Cerebellar nuclear complex (tissue), 1 donor: ENCODE measurements at places on chromosomes 13 and 19.

- DNase-seq = no peak
Observed at GRCh38 chr19:48751845-48752495, 471 bp downstream of the FUT1 start.

DNA sequence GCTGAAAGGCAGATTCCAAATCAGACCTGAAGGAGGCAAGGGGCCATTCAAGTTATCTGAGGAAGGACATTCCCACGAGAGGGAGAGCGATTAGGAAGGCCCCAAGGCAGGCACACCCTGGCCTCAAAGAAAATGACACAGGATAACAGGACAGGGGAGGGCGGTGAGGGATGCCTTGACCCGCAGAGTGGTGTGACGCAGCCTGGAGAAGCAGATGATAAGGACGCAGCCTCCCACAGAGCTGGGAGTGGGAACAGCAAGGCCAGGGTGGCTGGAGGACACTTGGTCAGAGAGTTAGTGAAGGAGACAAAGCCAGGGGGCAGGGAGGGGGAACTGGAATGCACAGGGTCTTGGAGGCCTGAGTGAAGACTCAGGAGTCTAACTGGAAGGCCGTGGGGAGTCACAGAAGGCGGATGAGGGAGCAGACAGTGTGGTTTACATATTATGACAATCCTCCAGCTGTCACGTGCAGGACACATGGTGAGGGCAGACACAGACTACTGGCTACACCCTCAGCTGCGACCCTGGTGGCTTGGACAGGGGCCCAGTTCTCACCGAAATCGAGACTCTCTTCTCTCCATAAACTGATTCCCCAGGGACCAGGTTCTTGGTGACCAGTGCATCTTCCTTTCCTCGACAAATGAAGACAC is 5.8 kb upstream of the DYRK1B start:
- no peak for DNase-seq

GRCh38 chr19:13033244-13033643 is 38.0 kb downstream of the NFIX start:
- DNase-seq = no peak

DNA sequence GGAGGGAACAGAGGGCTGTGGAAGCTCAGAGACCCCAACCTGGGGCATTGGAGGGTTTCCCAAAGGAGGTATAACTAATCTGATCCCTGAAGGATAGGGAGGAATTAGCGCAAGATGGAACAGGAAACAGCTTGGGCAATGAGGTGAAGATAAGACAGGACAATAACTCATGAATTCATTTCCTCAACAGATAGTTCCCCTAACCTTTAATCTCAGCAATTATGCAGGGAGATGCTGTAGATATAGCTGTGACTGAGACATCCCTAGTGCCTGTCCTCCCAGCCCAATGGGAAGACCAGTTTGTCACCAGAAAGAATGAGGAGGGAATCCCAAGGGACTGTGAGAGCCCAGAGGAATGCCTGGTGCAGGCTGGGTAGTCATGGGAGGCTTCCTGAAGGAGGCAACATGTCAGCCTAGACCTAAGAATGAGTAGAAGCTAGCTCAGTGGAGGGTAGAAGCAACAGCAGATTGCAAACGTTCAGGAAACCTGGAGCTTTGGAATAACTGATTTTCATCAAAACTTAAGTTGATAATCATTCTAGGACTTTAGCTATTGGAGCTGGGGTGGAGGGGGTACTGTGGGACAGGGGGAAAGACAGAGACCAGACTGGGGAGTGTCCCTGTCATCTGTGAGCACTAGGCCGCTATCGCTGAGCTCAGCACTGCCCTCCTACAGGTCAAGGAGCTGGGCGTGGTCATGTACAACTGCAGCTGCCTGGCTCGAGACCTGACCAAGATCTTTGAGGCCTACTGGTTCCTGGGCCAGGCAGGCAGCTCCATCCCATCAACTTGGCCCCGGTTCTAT is 18.8 kb downstream of the HIPK4 start:
- no peak for DNase-seq

GRCh38 chr13:108313382-108313781 is 43.9 kb downstream of the TNFSF13B start:
- no peak for DNase-seq

- no peak for DNase-seq
Observed at GRCh38 chr13:49216334-49216733, 3.8 kb upstream of the MLNR start.

- no peak for DNase-seq
Observed at GRCh38 chr13:95039415-95039814, 261.8 kb downstream of the ABCC4 start.

- DNase-seq = no peak
Observed at GRCh38 chr19:10521461-10522171, 4.4 kb upstream of the S1PR5 start.

DNA sequence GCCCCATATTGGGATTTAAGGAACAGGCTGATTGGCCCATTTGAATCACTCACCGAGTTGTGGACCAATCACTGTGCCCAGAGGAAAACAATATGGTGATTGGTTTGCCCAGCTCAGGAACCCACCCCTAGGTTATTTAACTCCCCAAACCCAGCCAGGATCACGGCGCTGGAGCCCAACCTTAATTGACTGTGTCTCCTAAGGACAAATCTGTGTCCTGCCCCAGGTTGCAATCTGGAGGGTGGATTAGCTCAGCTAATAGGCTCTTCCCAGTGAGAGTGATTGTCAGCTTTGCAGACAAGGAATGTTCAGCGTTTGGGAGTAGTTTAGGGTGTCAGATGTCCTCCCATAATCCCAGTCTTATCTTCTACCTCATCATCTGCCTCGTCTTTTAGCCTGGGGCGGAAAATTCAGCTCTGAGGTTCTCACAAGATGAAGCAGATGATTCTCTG is 3.5 kb upstream of the ZNF358 start:
- no peak for DNase-seq

GRCh38 chr19:48553676-48554384 is 1.9 kb downstream of the SULT2B1 start:
- DNase-seq = no peak

DNA sequence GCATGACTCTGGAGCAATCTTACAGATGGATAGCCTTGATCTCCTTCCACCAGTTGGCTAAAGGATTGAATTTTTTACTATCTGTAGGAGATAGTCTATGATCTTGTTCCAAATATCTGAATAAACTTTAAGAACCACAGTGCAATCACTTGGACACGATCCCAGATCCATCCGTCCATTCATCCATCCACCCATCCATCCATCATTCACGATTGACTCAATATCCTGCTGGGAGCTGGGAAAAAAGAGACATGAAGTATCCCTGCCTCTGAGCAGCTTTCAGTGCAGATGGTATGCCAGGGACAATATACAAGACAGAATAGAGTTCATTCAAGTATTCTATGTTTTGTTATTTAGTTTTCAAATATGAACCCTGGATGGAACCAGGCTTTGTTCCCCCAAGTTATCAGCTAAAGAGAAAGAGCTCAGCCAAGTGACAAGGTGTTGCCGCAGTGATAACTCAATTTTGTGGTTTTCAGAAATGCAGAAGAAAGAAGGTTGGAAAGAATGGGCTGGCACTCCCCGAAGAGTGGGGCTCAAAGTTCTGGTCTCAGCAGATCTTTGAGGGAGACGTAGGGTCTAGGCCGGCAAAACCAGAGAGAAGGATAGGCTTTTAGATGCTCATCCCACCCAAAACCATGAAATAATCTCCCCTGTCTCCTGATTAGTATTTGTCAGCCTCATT is 66.3 kb downstream of the IRS2 start:
- no peak for DNase-seq

DNA sequence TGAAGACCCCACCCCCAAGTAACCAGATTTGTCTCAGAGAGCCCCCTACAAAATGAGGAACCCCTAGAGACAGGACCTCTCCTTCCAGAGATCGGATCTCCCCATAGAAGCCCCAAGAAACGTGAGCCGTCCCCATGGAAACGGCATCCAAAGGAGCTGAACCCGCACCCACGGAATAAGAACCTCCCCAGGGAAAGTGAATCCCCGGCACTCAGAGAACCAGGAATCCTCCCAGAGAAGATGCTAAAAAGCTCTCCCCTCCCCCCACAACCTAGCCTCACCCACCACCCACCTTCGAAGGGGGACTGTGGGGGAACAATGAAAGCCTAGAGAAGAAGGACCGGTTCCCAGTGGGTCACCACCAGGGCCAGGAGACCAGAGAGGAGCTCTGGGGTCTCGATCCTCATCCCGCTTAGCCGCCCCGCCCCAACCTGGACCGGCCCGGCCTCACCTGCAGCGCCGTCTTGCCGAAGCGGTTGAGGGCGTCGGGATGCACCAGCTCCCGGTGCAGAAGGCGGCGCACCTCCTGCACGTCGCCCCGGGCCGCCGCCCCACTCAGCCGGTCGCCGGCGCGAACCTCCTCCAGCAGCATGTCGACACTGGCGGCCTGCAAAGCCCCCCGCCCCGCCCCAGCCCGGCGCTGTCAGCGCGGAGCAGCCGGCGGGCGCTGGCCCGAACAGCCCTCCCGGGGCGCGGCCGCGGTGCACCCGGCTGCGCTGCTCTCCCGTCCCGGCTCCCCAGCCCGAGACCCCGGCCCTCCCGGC is 535 bp downstream of the CDKN2D start:
- no peak for DNase-seq

- no peak for DNase-seq
Observed at GRCh38 chr19:20078581-20079031, 806 bp downstream of the ZNF90 start.

DNA sequence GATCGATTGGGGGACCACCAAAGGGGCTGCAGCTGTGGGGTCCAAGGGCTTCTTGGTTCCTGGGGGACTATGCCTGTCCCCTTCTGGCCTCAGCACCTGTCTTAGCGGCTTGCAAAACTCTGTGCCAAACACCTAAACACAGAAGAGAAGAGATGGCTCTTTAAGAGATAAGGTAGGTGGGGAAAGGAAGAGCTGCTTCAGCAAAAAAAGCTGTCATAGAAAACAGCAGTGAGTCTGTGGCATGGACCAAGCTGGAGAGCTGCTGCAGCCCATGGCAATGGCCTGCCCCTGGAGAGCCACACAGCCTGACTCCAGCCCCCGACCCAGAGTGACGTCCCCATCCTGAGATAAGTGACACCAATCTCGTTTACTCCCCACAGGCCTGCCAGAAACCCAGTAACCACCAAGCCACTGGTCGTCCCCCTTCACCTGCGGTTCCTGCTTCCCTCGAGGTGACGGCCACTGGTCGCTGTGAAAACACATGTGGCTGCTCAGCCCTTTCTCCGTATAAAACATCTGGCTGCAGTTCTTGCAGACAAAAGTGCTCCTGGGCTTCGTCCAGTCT is 25.0 kb upstream of the NAPA start:
- no peak for DNase-seq

- no peak for DNase-seq
Observed at GRCh38 chr13:53045189-53045588, 16.6 kb downstream of the OLFM4 start.

GRCh38 chr19:48290771-48291488 is 21.0 kb downstream of the ZNF114 start:
- DNase-seq = no peak

- no peak for DNase-seq
Observed at GRCh38 chr13:35566340-35566739, 89.9 kb upstream of the MAB21L1 start.

GRCh38 chr13:30045916-30046704 is 195.7 kb upstream of the UBL3 start:
- no peak for DNase-seq

- no peak for DNase-seq
Observed at GRCh38 chr19:11437955-11438354, 2.5 kb downstream of the PRKCSH start.

DNA sequence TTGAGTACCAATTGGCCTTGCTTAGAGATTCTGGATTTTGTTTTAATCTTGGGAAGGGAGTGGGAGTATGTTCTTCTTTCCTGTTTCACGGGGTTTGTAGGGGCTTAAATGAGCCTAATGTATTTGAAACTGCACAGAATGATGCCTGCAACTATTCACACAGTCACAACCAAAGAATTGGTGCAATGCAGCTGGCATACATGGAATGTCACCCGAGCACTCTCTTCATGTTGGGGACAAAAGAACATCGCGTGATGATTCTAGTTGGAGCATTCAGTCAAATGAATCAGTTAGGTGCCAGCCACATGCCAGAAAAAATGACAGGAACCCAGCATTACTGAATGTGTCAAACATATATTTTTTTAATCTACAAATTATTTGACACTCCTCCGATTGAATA is 22.1 kb downstream of the STARD13 start:
- DNase-seq = no peak

- no peak for DNase-seq
Observed at GRCh38 chr19:19817357-19817756, 4.2 kb downstream of the ZNF506 start.

DNA sequence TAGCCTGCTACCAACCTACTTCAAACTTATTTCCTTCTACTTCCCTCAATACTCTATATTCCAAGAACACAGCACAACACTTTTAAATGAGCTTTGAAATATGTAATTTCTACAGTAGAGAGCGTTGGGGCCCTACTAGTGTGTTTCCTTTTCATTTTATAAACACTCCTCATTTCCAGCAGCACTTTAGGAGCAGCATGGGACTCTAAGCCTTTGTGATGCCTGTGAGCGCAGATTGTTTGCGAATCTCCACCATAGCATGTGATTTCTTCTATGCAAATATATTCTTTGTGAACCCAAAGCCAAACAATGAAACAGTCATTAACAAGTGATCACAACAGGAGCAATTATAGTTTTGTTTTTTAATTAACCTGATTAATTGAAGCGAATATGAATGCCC is 3.6 kb downstream of the SOHLH2 start:
- no peak for DNase-seq

- DNase-seq = no peak
Observed at GRCh38 chr13:98420554-98421175, 156.2 kb downstream of the STK24 start.

DNA sequence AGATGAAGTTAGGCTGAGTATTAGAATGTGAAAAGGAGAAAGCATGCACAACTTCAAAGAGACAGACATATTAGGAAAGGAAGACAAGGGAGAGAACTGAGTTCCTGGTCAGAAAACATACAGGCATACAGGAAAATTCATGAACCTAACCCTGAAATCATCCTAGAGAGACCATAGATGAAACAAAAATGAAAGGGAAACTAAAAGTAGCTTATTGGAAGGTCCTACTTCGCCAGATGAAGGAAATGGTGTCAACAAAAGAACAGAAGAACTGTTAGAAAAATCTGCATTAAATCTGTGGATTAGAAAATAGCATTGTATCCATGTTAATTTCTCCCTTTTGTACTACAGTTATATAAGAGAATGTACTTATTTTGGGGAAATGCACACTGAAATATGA is 169.0 kb upstream of the UFM1 start:
- no peak for DNase-seq

GRCh38 chr19:51258165-51259160 is 7.6 kb downstream of the SIGLECL1 start:
- no peak for DNase-seq

GRCh38 chr13:82358284-82358683 is 1524.0 kb downstream of the SLITRK1 start:
- no peak for DNase-seq

DNA sequence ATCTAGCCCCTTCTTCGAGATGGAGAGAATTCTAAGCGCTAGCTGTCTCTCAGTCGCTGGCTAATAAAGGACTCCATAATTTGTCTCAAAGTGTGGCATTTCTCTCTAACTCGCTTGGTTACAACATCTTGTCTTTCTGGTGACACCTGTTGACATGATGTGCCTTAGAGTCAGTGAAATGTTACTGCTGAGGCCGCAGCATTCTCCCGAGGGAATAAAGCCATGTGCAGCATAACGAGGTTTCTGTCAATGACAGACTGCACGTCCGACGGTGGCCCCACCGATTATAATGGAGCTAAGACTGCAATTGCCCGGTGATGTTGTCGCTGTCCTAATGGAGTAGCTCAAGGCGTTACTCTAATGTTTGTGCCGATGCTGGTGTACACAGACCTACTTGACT is 20.3 kb upstream of the GPR32 start:
- no peak for DNase-seq
